Activated CD8-positive, alpha-beta memory T cell treated with anti-CD3 and anti-CD28 coated beads for 1 hour (primary cell): ENCODE measurements at places on chromosomes 5 and 9.

- no peak for DNase-seq
Measured at GRCh38 chr5:34706084-34706483, 50.0 kb downstream of the RAI14 start.

- DNase-seq: no peak
Measured at GRCh38 chr5:10106806-10107205, 142.9 kb downstream of the ATPSCKMT start.

DNA sequence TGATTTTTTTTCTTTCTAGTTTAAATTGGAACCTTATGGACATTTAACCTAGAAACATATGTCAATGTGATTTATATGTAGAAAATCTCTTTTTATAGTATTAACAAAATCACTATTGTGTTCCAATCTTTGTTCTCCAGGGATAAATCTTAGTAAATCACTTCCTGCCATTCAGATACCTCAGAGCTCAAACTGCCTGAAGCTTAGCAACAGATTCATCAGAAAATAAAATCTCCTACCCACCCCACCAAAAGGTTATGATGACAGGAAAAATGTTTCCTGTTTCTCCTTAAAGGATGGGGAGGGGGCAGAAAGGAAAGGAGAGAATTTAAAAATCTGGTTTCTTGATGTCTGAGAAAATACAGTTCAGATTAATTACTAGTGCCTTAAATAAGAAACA lies 105.0 kb upstream of the TUT7 start:
- no peak for DNase-seq

DNA sequence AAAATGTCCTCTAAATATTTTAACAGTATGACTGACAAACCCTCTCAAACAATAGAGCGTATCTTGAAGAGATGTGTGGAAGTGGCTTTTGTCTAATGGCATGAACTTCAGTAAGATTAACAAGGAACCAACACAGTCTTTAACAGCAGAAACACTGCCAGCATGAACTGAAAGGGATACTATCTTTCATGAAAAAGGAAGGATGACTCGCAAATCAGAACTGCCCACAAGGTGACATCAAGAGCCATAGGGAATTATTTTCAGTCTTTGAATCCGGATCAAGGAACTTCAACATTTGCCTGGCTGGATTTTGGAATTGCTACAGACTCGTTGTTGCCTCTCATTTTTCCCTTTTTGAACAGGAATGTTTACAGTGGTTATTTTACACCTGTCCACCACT lies 5.1 kb upstream of the HEXB start:
- DNase-seq: no peak

DNA sequence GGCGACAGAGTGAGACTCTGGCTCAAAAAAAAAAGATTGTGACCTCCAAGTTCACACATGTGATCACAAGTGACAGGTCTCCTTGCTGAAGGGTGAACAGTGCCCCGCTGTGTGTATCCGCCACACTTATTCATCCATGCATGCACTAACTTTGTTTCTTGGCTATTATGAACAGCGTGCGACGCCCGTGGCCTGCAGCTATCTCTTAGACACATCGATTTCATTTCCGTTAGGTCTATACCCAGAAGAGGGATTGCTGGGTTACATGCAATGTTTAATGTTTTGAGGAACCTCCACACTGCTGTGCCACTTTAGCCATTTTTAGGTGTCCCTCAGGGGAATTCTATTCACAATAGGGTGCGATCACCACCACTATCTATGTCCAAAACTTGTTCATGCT lies 12.1 kb upstream of the EGFL7 start:
- no peak for DNase-seq

DNA sequence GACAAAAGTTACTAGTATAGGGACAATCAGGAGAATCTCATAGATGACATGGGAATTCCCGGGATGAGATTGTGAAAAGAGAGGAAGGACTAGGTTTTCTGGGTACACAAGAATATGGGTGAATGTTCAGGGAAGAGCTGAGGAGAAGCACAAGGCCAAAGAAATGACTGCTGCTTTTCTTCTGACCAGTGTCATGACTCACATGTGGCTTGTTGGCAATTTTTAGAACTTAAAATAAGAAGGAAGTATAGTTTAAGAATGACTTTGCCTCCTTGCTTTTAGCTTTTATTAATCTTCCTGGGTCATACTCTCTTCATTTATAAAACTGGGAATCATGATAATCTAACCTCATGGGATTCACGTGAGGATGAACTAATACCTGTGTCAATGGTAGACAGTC lies 652.4 kb upstream of the MEF2C start:
- no peak for DNase-seq

DNA sequence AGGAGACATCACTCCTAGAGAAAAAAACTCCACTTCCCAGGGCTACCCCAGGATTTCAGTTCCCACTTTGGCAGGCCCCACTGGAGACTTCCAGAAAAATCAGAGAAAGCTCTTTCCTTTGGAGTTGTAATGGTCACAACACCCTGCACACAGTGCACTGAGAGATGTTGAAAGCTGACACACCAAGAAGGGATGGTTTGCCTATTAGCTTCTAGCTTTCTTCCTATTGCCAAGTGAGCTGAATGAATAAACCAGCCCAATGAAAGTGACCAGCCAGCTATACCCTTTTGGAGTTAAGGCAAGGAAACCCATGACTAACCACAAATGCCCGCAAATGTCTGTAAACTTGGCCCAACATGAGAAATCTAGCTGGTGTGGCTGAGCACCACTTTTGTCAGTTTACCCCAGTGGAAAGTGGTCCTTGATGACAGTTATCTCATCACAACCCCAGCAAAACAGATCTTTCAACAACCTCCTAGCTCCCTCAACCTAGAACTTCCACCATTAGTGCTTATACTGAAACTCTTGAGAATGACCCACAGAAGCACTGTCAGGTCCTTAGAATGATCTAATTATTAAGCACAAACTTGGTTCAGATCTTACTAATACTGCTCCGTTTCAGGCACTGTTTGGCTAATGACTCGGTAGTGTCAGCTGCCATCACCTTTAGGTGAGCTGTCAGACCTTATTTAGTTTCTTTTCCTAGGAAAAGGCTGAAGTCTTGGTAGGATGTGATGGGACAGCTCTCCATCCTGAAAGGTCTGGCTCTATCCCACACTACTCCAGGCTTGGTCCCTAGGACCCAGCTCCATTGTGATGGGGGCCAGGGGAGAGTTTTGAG lies 11.2 kb downstream of the IRF1 start:
- DNase-seq: no peak

DNA sequence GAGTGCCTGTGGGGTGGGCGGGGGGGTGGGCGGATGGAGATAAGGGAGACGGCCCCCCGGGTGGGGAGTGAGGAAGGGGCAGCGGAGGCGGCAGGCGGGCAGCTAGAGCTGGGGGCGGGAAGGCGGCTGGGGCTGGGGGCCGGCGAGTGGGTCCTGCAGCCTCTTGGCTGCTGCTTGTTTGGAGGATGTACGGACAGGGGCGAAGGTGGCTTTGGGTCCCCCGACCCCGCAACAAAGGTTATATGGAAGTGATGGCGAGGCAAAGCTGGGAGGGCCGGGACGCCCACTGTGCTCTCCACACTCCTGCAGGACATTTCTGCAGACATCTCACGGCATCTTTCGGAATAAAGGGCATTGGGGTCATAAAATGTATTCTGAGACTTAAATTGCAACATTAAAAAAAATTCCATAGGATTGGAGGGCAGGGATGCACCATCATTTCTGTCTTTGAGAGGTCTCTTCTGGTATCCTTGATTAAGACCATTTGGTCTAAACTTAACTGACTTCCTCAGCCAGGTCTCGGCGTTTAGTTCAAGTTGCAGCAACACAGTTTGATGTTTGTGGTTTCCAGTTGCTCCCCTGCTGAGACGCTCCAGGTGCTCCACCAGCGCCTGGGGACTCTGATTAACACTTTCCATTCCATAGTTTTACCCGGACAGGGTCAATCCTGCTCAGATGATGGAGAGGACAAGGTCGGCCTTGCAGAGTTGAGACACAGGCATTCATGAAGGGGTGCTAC lies 101.6 kb upstream of the SSBP2 start:
- DNase-seq: no peak

DNA sequence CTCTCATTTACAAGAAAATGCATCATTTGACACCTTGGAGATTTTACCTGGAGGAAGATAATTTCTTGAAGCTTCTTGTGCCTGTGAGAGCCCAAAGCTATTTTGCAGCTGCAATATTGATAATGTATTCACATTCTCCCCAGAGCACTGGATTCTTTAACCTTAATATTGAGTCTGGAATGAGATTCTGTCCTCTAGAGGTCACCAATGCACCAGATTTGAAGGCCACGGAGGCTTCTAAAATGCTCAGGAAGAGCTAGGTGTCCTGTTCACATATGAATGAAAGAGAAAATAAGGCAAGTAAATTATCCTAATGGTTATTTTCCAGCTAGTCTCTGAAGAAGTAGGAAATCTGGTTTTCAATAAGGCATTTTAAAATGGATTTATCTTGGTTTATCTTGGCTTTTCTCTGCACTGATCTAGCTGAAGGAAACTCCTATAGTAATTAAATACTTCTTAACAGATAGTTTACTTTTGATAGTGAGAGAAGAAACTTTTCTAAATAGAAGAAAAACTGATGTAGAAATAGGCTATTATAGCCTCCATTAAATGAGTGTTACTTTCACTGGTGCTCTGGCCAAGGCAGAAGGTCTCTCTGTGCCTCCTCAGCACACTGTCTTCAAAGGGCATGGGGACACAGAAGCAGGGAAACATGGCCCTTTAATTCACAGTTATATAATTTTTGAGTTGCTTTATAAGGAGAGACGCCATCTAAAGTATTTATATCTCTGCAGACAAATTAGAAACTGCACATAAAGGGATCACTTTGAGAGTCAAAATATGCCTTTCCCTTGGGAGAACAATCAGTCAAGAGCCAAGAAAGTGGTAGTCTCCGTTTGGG lies 297.0 kb upstream of the ACTBL2 start:
- no peak for DNase-seq

DNA sequence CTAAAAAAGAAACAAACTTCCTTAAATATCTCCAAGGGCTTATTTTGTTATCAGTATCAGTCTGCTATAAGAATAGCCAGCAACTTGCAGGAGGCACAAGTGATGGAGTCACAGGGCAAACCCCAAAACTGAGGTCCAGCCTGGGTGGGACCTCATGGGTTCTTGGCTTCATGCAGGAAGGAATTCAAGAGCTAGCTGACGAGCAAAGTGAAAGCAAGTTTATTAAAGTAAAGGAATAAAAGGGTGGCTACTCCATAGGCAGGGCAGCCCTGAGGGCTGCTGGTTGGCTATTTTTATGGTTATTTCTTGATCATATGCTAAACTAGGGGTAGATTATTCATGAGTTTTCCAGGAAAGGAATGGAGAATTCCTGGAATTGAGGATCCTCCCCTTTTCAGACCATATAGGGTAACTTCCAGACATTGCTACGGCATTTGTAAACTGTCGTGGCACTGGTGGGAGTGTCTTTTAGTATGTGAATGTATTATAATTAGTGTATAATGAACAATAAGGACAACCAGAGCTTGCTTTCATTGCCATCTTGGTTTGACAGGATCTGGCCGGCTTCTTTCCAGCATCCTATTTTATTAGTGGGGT lies 231.9 kb downstream of the ADAMTSL1 start:
- DNase-seq: no peak

DNA sequence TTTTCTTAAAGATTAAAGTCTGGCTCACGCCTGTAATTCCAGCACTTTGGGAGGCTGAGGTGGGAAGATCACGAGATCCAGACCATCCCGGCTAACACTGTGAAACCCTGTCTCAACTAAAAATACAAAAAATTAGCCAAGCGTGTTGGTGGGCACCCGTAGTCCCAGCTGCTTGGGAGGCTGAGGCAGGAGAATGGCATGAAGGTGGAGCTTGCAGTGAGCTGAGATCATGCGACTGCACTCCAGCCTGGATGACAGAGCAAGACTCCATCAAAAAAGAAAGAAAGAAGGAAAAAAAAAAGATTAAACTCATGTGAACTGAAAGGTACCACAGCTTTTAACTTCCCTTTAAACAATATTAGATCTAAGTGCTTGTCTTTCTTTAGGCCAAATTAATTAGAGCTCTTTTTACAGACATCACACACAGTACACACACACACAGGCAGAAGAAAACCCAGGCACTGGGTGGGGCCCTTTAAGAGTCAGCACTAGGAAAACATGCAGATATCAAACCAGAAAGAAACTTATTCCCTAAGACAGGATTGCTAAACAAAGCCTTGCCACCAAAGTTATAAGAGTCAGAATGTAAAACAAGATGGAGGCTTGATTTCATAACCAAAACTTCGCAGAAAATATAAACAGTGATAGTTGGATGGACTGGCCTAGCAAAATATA lies 29.3 kb upstream of the UHRF2 start:
- no peak for DNase-seq

- no peak for DNase-seq
Measured at GRCh38 chr9:33263131-33264002, 1.1 kb downstream of the BAG1 start.

DNA sequence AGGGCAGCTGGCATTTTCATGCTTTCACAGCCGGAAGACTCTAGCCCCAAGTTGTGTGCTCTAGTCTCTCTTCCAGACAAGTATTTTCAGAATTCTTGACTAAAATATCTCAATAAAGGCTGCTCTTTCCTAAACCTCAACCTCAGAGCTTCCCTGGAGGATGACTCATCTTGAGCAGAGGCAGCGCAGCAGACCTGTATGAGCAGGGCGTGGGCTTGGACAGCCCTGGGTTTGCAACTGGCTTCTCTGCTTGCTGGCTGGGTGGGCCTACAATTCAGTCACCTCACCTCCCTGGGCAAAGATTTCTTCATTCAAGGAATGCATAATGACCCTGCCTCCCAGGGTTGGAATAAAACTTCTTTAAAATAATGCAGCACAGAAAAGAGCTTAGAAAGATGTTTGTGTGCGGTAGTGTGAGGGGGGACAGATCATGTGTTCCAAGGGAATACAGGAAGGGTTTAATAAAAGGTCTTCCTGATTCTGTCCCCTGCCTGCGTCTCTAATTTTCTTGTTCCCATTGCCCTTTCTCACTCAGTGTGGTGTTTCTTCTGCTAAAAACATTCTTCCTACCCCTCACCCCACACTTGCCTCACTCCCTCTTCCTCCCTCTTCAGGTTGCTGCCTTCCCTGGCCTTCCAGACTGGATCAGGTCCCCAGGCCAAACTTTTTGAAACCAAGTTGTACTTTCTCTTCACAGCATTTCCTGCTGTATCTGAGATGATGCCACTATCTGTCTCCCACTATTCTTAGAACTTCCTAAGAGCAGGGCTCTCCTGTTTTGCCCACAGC lies 39.4 kb upstream of the MAP1B start:
- DNase-seq: no peak

GRCh38 chr5:173234129-173234790 lies 746 bp downstream of the NKX2-5 start:
- no peak for DNase-seq

- DNase-seq: no peak
Measured at GRCh38 chr5:17216176-17216973, 1.1 kb upstream of the BASP1 start.

- no peak for DNase-seq
Measured at GRCh38 chr9:138103849-138104206, 226.2 kb downstream of the CACNA1B start.

- no peak for DNase-seq
Measured at GRCh38 chr9:125772740-125773139, 25.6 kb downstream of the PBX3 start.
